Frontal cortex (tissue), 4 donors: ENCODE measurements at places on chromosomes 12 and 14.

GRCh38 chr14:95496111-95496681 is 20.3 kb downstream of the SYNE3 start:
- no peak for DNase-seq

- no peak for DNase-seq
Measured at GRCh38 chr12:130157998-130158753, 4.1 kb upstream of the FZD10 start.

DNA sequence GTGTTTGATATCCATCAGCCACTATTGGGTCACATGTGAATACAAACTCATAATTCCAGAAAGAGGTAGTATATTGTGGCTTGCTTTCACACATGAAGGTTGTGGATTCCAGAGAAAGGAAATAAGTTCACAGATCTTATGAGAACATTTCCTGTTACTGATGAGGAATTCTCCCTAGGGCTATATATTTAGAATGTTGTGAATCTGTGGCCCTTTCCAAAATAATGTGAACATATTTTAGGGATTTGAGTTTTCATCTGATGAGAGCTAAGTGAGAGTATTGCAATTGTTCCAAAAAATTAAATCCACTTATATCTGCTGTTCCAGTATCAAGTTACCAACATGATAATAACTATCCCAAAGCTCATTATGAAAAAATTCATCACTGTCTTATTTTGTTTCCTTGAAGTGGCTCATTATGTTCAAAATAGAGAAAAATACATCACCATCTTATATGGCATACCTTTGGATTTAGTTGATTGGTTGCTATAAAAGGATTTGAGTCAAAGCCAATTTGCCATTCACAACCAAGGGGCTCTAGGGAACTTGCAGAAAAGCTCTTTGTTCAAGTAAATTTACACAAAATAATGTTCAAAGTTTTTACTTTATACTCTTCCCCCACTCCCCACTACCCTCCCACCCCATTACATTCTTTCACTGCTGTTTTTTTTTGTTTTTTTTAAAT is 76.3 kb downstream of the MYRFL start:
- no peak for DNase-seq

DNA sequence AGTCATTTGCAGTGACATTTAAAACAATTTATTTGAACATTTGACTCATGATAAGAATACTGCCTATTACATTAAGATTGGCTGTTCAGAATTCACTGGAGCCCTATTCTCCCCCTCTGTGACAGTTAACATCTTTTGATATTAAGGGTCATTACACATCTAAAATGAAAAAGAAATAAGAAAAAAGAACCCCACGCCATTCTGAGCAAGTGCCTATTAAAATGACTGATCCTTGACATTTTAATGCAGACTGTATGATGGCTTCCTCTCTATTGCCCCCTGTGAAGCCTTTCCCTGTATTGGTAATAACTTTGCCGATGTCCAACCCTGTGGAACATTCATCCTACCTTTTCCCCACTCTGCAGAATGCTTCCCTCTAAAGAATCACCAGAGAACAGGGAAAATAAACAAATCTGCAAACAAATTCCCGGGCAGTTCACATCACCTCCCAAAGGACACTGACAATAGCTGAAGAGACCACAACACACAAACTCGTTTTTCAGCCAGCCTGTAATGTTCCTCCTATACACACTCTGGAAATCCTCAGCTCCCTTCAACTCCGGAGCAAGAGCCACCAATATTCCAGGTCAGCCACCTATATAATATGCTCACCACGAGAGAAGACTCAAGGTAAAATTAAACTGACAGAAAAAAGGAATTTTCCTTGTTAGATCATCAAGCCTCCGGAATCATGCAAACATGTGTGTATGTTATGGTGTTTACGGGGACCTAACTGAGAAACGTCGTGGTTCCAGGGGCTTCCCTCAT is 2.1 kb downstream of the NIN start:
- no peak for DNase-seq

DNA sequence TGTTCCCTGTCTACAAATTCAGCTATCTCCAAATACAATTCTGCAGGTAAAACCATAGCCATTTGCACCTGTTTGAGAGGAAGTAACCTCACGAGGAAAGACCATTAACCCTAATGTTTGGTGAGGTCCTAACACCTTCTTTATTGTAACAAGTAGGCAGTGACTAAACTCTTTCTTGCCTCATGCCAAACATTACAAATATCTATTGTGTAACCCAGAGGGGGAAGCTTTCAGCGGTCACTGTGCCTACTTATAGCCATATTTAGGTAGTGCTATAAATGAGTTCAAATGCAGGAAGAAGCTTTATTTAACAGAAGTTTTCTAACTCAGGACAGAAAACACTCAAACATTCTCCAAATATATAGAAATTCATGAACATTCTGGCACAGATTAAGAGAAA is 252.7 kb downstream of the LRFN5 start:
- DNase-seq = no peak

GRCh38 chr12:51465491-51465890 is 40.9 kb downstream of the SLC4A8 start:
- DNase-seq = no peak

DNA sequence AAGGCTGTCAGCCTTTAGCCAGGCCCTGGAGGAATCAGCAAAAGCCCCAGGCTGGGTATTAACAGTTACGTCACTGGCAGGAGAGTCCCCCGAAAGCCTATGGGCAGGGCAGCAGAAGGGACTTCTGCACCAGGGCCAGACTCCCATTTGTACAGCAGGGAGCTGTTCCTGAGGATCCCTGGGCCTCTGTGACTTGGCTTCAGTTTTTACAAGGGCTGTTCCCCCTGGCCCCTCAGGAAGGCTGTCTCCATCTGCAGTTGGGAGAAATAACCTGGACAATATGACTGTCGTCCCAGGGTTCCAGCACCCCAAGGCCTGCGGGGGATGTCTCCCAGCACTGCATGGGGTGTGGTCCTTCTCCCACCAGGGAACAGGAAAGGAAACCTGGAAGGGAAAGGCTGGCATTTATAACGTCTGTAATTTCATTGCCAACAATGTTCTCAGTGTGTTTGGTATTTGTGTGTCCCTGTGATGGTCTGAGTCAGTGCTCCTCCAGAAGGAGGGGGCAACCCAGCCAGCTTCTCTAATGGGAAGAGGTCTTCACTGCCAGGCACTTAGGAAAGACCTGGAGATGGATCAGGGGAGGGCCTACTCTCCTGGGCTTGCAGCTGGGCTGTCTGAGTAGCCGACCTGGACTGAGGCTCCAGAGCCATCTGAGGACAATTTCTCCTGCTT is 42.4 kb downstream of the ERH start:
- no peak for DNase-seq

DNA sequence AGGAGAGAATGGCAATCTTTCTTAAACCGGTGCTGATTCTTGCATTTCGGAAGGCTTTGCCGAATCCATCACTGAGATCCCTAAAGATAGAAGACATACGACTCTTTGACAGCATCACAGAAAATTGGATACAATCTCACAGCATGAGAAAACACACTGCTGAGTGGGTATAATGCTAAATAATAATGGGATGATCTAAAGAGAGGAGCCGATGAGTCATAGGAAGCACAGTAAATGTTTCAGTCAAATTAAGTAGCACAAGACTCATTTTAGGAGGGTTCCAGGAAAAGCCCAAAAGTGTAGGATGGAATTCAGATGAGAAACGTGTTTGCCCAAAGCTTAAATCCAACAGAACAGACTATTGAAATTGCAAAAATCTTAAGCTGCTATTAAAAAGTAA is 81.7 kb downstream of the CPNE8 start:
- no peak for DNase-seq

DNA sequence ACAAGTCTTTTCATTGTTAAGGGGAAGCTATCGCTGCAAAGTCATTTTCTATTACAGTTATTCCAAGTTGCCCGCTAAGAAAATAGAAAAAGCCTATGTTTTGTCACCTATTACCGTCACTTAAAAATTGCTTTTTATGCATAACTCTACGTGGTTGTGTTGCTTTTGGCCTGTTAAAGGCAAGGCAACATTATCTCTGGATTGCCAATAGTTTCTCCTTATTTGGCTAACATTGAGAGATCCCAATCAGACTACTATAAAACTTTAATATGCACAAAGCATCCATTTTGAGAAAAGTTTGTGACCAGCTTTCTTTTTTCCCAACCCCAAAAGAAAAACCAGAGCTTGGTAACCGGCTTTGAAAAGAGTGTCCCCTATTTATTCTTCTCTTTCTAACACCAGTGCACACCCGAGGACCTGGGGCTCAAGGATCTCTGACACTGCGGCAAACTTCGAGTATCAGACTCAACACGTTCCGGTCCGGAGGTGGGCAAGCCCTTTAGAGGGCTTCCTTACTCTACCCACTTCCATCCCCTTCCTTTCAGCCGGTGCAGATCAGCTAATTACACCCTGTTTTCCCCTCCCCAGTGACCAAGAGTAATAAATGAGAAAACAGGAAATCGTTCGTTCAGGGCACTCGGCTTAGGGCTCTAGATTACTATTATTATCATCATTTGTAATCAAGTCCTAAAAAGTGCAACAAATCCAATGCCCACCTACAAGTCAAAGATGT is 1.2 kb downstream of the PPP1R12A start:
- DNase-seq = no peak

DNA sequence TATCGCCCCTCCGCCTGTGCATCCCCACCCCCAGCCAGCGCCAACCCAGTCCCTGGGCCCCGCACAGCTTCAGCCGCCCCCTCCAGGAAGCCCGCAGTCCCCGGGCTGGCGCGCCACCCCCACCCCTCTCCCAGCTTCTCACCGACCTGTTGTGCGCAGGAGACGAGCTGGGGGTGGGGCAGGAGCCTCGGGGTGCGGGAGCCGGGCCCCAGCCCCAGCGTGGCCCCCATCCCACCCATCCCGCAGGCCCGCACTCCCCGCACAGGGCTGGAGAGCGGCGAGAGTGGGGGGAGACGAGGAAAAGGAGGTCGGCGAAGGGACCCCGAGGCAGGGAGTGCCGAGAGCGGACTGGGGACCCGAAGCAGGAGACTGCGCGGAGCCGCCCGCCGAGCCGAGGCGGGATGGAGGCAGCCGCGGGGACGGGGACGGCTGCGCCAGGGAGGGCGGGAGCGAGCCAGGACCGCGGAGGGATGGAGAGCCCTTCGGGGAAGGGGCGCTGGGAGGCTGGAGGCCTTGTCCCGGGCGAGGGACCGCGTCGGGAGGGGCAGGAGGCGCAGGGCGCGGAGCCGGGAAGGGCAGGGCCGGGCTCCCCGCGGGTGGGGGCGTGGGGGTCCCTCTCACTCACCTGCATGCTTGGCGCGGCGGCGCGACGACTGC is 498 bp downstream of the PIANP start:
- no peak for DNase-seq

GRCh38 chr12:10624605-10625004 is 11.2 kb upstream of the MAGOHB start:
- no peak for DNase-seq

DNA sequence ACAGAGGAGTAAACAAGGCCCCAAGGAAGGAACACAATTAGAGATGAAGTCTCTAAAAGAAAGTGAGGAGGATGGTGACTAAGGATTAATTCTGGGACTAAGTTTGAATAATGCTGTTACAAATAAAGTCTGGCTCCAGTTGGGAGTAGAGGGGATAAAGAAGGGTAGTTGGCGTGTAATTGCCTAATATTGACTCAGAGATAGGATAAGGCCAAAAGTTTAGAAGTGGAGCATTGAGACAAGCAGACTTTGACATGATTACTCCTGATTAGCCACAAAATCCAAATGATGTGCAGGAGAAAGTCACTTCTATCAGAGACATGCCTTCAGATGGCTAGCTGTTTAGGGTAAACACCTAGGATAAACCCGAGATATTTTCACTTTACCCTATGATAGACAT is 108.4 kb downstream of the PLCZ1 start:
- no peak for DNase-seq

DNA sequence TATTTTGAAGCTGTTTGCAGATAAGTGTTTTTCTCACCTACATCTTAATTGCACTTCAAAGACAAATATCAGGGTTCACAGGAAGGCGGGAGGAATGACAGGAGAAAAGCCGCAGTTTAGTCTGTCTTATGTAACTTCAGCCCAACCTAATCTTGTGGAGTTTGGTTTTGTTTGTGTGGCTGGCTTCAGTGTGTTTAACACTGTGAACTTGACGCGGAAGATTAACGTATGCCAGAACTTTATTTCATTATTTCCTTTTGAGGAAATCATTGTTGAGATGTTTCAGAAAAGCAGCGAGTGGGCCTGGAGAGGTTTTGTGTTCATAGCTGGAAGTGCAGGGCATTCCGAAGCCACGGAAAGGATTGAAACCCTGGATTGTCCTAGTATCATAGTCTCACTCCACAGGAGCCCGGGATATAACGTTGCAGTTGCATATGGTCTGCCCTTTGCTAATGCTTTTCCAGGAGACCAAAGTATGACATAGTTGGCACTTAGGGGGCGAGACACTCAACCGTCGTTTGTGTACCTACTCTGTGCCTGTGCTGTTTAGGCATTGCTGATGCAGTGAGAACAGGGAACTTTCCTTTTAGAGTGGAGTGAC is 2.0 kb downstream of the PELI2 start:
- DNase-seq = no peak

- DNase-seq = no peak
Measured at GRCh38 chr12:53232646-53233461, 845 bp upstream of the RARG start.

DNA sequence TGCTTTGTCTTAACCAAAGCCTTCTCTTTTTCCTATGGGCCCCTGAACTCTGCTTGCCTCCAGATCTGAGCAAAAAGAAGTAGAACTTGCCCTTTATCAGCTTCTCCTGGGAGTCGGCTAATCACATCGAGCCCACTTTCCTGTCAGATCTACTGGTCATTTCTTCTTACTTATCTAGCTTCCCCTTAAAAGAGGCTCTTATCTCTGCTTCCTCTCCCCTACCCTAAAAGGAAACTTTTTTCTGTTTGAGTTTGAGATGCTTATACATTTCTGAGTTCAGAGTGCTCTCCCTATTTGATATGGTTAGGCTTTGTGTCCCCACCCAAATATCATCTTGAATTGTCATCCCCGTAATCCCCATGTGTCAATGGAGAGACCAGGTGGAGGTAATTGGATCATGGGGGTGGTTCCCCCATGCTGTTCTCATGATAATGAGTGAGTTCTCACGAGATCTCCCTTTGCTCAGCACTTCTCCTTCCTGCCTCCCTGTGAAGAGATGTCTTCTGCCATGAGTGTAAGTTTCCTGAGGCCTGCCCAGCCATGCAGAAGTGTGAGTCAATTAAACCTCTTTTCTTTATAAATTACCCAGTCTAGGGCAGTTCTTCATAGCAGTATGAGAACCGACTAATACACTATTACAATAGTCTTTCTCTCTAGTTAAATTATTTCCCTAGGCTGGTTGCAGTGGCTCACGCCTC is 114.7 kb upstream of the AMN1 start:
- no peak for DNase-seq

DNA sequence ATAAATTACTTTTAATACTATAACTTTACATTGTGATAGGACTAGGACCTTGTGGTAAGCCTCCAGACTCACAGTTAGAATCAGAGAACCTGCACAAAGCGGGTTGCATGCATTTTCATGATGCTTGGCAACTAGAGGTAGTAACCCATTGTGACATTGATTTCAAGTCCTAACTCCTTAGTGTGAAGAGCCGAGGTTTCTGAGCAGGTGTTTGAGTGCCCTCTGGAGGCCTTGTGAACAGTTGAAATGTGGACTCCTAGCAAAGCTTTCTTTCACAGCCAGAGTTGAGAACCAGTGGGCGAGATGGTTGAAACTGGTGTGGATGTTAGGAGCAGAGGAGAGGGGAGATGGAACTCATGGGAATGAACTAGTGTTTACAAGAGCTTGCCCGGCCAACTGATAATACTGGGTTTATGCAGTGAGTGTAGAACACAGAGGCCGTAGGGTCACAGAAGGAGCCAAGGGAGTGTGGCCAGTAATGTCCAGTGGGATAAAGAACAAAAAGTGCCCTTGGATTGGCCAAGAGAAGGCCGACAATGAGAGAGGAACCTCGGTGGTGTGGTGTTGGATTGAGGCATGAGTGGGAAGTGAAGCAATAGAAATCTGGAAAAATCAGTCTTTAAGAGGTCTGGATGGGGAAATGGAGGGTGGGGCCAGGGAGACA is 10.9 kb downstream of the ZNF664 start:
- no peak for DNase-seq
